Bone marrow (tissue), 2 donors: ENCODE measurements at places on chromosomes 6 and 20.

GRCh38 chr20:49187330-49187850 lies 744 bp downstream of the STAU1 start:
- no peak for DNase-seq

- DNase-seq, result no peak
Measured at GRCh38 chr6:22613695-22614094, 44.3 kb downstream of the HDGFL1 start.

- DNase-seq, result no peak
Measured at GRCh38 chr20:46523696-46524328, 10.5 kb upstream of the ZNF334 start.

- DNase-seq, result no peak
Measured at GRCh38 chr6:89921691-89922090, 27.4 kb downstream of the GJA10 start.

GRCh38 chr6:35494161-35494563 lies 2.7 kb downstream of the TEAD3 start:
- DNase-seq, result peak; percentile 44

DNA sequence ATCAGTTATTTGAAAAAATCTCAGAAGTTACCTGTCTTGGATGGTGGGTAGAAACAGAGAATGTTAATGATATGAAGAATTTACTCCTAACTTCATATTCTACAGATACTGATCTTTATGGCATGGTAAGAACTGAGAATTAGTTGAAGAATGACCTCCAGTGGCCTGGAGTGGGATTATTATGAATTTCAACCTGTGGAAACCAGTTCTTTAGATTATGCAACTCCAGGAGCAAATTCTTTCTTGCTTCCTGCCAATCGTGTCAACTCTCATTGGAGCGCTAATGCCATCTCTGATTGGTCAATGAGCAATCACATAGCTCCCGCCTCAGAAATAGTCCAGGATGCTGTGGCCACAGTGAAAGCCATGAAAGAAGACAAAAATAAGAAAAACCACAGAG lies 40.6 kb downstream of the LYRM2 start:
- DNase-seq, result no peak

DNA sequence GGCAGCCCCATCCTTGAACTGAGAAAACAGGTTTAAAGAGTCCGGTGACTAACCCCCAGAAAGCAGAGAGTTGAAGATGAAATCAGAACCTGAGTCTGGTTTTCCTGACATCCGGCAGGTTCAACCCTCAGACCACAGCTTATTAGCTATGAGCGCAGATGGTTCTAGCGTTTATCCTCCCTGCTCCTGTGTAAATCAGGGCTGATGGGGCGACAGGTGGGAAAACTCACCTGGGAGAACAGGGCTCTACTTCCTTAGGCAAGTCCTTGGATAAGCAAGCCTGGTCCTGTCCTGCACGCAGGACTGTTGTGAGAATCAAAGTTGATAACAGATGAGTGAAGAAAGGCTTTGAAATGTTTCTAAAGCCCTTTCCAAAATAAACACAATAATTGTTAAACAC lies 31.4 kb downstream of the GHRH start:
- DNase-seq, result no peak

GRCh38 chr6:129555206-129555832 lies 154.7 kb downstream of the ARHGAP18 start:
- DNase-seq, result no peak

DNA sequence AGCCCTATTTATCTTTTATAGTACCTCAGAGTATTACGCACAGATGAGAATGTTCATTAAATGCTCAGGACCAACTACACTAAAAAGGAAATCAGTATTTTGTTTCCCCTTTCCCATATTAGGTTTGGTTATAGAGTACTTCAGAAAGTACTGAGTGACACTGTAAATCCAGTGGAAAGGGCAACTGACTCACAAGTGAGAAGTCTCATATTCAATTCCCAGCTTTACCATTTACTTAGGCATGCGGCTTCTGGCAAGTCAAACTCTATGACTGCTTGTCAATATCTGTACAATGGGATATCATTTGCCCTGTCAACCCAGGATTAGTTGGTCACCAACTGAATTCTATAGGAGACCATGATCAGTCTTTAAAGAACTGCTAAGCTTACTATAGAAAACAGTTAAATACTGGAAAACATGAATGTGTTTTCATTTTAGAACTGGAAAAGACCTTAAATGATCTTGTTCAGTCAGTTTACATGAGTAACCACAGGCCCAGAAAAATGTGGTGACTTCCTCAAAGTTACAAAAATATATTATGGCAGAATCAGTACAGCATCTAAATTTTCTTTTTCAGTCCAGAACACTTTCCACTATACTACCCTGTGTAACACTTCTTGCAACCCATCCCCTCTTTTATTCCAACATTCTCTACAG lies 3.6 kb downstream of the MAP3K7 start:
- no peak for DNase-seq

DNA sequence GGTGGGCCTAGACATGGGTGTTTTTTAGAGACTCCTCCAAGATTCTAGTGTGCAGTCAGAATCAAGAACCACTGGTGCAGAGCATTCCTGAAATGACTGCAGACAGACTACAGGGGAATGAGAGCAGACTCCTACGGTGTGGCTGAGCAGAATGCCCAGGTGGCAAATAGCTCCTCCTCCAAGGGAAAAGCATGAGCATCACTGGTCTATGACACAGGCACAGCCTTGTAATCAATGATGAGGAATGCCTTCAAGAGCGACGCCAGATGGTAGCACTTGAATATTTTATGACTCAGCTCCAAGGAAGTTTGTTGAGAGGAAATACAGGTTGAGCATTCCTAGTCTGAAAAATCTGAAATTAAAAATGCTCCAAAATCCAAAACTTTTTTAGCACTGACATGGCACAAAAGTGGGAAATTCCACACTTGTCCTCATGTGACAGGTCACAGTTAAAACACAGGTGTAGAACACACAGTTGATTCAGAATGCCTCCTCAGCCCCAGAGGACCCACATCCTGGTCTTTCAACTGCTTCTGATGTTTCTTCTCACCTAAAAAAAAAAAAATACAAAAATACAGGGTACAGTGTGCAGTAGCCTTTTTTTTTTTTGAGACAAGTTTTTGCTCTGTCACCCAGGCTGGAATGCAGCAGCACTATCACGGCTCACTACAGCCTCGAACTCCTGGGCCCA lies 10.6 kb upstream of the FAM8A1 start:
- no peak for DNase-seq

DNA sequence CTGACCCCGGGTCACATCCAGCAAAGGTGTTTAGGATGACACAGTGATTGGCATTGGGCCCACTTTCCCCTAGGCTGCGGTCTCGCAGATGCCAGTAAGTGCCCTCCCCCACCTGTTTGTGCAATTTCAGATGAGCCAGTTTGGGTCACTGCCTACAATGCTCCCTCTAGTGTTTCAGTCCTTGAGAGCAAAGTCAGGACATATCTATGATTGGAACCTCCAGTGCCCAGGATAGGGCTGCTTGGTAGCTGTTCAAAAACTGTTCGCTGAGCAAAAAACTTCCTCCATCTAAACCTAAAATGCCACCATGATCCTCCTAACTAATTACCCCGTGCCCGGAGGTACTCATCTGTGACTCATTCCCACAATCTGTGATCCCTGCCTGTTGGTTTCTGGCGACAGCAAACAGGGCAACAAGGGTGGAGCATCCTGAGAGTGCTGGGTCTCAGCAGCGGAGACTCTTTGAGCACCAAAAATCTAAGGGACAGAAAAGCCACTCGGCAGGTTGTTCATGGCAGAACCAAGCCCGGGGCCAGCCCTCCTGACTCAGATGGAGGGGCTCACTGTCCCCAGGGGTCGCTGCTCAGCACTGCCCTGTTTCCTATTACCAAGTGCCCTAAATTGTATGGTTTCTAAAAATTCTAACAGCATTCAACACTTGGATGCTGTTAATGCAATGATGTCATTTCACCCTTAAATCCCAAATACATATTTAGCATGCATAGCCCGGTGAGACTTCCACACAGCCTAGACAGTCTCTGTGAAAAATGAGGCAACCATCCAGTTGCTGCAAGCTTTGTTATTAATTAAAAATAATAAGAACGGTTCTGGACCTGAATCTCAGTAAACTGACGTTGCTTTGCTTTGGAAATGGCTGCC lies 5.0 kb downstream of the VSX1 start:
- DNase-seq, result no peak

GRCh38 chr6:151509048-151509447 lies 15.2 kb downstream of the CCDC170 start:
- DNase-seq, result no peak

DNA sequence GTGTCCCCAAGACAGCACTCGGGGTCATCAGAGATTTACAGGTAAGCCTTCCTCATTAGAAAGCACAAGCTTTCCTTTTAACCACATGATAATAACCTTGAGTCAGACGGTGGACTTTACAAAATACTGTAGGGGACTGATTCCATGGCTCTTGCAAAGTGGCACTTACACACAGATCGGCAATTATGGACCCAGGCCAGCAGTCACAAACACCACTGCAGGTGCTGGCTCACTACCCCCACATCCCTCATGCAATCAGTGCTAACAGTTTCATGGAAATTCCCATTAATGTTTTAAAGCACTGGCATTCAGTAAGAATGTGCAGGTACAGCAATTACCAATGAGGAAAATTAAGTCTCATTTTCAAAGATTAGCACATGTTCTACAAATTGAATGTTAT lies 516.5 kb downstream of the PRKN start:
- DNase-seq, result no peak

DNA sequence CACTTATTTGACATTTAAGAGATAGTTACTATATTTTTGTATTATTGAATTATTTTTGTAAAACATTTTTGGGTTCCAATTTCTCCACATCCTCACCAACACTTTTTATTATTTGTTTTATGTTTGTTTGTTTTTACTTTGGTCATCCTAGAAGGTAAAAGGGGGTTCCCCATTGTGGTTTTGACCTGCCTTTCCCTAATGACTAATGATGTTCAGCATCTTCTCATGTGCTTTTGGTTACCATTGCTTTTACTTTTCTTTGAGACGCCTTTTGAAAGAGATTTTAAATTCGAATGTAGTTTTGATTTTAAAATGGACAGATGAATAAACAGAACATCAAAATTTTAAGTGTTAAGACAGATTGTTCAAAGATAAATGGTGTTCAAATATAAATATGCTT lies 46.9 kb downstream of the AK9 start:
- no peak for DNase-seq

GRCh38 chr6:22589118-22589517 lies 19.8 kb downstream of the HDGFL1 start:
- no peak for DNase-seq

DNA sequence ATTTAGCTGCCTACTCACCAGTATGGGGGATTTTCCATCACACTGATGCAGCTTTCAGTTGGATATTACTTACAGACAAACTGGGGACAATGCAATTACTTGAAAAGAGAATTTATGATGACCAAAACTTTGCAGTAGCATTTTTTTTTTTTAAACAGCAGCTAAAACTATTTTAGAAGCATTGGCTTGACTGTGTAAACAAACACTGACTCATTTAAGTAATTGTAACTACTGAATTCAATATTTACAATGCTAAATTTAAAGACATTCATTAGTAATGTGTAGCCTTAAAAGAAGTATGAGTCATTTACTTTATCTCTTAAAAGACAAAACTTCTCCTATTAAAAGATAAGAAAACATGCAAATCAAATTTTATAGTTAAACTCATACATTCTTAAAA lies 295.9 kb upstream of the FERMT1 start:
- no peak for DNase-seq

GRCh38 chr20:58611236-58612030 lies 39.6 kb upstream of the STX16 start:
- DNase-seq, result no peak

- DNase-seq, result no peak
Measured at GRCh38 chr6:139446768-139447655, 72.6 kb upstream of the CITED2 start.

- no peak for DNase-seq
Measured at GRCh38 chr6:40856271-40856670, 182.8 kb downstream of the UNC5CL start.

GRCh38 chr6:25542984-25543910 lies 108.8 kb upstream of the SCGN start:
- DNase-seq, result no peak

DNA sequence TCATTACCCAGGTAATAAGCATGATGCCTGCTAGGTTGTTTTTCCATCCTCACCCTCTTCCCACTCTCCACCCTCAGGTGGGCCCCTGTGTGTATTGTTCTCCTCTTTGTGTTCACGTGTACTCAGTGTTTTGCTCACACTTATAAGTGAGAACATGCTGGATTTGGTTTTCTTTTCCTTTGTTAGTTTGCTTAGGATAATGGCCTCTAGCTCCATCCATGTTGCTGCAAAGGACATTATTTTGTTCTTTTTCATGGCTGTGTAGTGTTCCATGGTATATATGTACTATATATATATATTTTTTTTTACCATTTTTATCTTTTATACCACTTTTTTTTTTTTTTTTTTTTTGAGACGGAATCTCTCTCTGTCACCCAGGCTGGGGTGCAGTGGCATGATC lies 71.9 kb downstream of the RSPH3 start:
- no peak for DNase-seq

DNA sequence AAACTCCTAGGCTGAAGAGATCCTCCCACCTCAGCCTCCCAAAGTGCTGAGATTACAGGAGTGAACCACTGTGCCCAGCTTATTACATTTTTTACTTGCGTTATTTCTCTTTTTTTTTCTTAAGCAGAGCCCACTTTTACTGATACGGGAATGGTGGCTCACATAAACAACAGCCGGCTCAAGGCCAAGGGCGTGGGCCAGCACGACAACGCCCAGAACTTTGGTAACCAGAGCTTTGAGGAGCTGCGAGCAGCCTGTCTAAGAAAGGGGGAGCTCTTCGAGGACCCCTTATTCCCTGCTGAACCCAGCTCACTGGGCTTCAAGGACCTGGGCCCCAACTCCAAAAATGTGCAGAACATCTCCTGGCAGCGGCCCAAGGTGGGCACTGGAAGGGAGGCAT lies 10.5 kb downstream of the CAPN11 start:
- no peak for DNase-seq
